ENCODE measurements at places on chromosomes 5 and 9.

GRCh38 chr5:101531026-101531425 lies 627.9 kb upstream of the ST8SIA4 start:
- DNase-seq = no peak

DNA sequence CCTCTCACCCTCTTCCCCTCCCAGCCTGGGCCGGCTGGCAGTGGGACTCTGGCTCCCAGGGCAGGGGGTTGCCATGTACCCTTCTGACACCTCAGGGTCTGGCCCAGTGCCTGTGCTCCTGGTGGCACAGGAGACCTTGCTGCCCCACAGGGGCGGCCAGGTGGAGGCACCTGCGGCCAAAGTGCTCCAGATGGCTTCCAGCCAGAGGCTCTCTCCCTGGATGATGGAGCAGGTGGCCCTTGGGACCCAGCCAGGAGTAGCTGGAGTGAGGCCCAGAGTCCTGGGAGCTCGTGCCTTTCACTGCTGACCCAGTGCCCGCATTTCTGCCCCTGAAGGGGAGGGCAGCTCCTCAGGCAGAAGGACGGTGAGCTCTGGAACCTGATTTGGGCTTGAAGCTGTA lies 87.3 kb downstream of the NTNG2 start:
- no peak for DNase-seq

DNA sequence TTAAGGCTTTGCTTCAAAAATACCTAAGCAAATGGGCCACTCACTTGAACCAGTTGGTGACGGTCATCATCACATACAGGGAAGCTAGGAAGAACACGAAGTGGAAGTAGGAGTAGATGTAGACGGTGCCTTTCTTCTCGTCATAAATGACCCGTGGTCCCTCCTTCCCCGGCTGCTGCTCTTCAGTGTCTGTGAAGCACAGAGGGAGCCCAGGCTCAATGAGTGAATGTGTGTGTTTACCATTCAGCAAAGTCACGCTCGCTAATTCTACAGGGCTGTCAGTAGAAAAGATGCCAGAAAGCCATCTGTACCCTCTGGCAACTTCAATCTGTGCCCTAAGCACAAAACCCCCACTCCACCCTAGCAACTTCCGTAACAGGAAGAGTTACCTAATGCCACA lies 109.8 kb downstream of the SERINC5 start:
- DNase-seq = no peak

GRCh38 chr5:14872070-14872989 lies 752 bp upstream of the ANKH start:
- DNase-seq = peak; percentile 37

GRCh38 chr9:126461608-126462007 lies 135.0 kb downstream of the MVB12B start:
- no peak for DNase-seq

GRCh38 chr5:177023303-177023664 lies 788 bp downstream of the ZNF346 start:
- DNase-seq = no peak

GRCh38 chr5:112551419-112552032 lies 132.4 kb upstream of the EPB41L4A start:
- DNase-seq = no peak

DNA sequence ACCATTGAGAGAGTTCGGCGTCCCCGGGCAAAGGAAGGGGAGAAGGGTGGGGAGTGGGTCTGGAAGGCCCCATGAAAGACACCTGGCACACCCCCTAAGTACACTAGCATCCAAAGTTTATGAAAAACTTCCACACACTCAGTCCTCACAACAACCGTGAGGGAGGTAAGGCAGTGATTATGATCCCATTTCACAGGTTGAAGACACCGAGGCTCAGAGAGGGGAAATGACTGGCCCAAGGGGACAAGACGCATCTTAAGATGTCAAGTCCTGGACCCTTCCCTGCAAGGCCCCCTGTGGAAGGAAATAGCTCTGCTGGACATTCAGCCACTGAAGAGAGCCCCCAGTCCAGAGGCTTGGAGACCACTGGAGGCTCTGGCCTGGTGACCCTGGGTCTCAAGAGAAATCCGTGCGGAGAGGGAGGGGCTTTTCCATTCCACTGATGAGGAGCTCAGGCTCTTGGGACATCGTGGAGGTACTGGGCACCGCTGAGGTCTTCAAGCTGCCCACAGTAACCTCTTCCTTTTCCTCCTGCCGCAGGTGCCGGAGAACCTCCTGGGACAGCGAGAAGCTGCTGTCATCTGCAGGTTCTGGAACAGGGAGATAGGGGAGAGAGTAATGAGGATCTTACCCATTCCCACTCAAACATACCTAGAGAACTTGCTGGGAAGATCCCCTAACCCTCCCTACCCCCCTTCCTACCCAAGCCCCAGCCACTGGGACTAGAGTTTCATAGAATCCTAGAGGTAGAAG lies 5.2 kb downstream of the SMIM33 start:
- no peak for DNase-seq

GRCh38 chr5:54637654-54638053 lies 120.1 kb downstream of the SNX18 start:
- no peak for DNase-seq

GRCh38 chr5:137791387-137791786 lies 37.2 kb upstream of the HNRNPA0 start:
- no peak for DNase-seq

GRCh38 chr5:133957591-133957990 lies 10.8 kb downstream of the C5orf15 start:
- no peak for DNase-seq

DNA sequence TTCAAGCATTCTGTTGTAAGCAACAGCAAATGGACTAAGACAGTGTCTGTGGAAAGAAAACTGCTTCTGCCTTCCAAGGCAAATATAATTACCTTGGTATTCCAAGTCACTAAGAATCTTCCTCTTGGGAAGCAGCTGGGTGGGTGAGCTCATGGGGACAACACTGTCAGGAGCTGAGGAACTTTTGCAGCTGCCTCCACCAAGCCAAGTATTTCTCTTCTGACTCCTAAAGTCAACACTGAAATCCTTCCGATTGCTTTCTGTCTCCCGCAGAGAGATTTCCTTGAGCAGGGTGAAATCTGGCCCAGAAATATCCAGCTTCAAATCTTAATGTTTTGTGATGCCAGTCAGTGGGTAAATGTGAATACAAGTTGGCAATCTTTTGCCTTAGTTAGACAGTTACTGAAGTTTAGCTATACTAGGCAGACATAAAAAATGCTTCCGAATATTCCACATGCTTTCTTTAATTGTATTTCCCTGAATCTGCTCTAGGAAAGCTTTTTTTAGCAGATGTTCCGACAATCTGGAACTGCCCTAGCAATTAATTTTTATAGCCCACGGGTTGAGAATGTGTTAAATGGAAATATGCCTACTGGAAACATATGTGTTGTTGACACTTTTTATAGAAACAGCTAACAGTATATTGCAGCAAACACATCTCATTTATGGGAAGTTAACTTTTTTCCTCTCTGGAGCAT lies 369.9 kb upstream of the DAB2 start:
- DNase-seq = no peak

DNA sequence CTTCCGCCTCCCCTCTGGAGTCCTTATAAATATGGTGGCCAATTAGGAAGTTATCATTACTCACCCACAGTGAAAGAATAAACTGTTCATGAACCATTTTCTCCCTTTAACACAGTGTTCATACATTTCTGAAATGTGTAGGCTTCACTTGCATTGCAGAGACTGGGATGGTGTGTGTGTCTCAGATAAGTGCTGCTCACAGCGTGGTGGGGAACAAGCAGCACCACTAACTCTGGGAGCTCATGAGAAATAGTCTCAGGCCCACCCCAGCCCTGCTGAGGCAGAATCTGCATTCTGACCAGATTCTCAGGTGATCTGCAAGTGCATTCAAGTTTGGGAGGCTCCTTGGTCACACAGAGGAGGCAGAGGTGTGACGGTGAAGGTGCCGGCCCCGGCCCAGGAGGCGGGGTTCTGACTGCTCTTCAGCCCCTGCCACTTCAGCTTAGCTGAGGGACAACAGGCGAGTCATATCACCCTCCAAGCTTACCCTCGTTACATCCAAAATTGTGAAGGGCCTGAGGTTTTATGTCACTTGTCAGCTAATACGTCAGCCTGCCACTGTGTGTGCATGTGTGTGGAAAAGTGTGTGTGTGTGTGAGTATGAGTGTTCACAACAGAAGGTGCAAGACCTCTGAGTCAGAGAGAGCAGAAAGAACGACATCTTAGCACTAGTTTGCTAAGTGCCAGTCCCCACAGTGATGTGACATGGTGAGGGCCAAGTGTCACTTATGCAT lies 34.7 kb downstream of the DAP start:
- no peak for DNase-seq

All from omental fat pad (tissue), 4 donors.